Posterior vena cava (tissue), 2 donors: ENCODE measurements at places on chromosomes 11 and 22. TPM values are rescaled to one million over a fixed set of nuclear protein-coding genes. Genes with fewer than 3 reads are reported as not detected.

DNA sequence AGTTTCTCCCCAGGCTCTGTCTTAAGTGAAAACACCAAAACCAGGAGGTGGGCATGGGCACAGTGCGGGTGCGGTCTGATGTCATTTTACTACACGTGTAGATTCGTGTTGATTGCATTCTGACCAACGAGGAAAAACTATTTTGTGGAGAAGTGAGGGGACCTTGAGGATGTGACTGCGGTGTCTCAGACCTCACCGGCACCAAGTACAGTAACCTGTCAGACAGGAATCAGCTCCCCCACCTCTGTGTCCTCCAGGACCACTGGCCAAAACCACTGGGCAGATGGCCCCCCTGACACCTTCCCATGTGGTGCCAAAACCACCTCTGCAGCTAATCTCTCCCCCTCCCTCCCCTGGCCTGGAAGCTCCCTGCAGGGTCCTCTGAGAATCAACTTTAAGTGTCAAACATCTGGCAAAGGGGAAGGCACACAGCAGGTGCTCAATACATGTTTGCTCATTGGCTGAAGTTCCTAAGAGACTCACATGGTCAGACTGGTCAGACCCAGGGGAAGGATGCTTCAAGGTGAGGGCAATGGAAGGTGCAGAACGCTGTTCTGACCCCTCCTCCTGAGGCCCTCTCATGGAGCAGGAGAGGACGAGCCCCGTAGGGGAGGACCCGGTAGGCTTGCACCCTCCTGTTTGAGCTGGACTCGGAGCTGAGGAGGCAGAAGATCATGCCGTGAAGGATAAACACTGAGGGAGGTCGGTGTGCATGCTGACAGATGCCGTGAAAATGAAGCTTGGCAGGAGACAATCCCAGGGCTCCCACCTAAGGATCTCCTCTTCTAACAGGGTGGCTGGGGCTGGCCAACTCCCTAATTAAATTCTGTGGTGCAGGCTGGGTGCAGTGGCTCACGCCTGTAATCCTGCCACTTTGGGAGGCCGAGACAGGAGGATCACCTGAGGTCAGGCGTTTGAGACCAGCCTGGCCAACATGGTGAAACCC lies 129.9 kb downstream of the MPPED1 start:
- DNase-seq: no peak

GRCh38 chr11:613369-613968 lies 2.3 kb downstream of the IRF7 start:
- DNase-seq: no peak

DNA sequence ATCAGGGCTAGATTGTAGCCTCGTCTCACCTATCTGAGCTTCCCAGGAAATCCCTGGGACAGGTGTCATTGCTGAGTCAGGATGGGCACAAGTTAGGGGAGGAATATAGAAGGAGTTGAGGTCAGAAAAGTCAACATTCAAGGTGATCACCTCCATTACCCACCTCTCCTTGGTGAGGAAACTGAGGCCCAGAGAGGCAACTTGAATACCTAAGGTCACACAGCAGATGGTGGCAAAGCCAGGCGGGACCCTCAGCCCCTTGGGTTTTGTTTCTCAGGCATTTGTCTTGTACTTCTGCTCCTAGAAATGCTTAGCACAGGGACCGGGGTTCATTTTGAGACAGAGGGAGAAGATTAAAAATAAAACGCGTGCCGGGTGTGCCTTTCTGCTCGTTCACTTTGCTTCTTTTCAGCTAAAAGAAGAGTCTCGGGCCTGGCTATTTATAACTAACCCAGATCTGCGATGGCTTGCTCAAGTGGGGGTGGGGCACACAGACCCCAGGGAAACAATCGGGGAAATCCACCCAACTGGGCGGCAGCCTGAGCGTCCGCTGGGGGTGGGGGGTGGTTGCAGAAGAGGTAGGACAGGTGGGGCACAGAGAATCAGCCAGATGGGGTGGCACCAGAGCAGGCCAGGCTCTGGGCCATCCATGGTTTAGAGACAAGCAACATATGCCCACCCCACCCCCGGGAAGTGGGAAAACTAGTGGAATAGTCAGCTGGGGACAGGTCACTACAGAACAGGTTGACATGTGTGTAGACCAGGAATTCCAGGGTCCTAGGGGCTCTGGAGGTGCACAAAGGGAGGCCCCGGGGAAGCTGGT lies 3.9 kb upstream of the GNAZ start:
- DNase-seq: peak; percentile 65

DNA sequence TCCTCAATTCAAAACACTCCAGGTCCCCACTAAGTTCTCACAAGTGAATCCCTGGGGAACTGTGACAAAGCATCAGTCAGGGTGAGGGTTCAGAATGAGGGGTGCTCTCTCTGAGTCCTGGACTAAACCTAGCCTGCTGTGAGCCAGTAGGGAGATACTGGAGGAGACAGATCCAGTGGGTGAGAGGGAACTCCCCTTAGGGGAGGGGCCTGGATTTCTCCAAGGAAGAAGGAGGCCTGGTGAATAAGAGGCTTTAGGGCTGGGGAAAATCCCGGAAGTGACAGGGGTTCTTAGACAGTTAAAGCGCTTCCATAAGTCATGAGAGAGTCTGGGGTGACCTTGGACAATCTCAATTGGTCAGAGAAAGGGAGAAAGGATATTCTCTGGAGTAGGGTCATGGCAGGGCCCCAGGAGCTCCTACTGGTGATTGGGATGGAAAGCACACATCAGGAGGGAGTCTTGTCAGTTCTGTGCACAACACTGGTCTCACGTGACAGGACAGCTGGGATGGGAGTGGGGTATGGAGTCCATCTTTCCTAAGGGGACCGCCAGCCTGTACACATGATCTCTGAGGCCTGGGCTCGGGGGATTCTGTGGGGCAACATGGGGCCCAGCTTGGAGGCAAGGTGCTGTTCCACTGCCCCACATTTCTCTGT lies 1.5 kb downstream of the TBC1D10A start:
- no peak for DNase-seq

GRCh38 chr22:36769541-36770512 lies 6.1 kb downstream of the IFT27 start:
- no peak for DNase-seq

- no peak for DNase-seq
These were observed 9.6 kb downstream of the OR5A2 start for GRCh38 chr11:59416613-59417012.

- DNase-seq: peak; percentile 92
These were observed 2.2 kb upstream of the TUT1 start for GRCh38 chr11:62593434-62594044.

DNA sequence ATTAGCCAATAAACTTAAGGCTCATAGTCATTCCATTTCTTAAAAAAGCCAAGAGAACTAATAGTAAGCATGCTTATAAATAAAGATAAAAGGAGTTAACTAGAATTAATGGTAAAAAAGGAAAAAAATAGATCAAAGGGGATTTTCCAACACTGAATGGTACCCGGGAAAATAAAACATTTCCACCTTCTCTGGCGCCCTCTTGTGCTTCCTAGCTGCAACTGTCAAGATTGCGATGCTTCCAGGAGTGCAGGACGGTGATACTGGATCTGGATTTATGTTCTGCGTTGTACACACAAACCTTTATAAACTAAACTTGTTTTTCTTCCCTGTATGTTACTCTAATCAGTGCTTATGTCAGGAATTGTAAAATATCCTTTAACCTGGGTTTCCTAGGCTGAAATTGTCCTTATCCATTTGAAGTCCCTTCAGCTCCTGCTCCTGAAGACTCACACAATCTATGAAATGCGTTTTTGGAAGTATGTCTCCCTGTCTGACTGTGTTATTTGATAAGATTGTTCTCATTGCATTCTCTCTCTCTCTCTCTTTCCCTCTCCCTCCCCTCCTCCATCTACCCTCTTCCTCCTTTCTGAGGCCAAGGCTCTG lies 9.6 kb upstream of the HTATIP2 start:
- no peak for DNase-seq

DNA sequence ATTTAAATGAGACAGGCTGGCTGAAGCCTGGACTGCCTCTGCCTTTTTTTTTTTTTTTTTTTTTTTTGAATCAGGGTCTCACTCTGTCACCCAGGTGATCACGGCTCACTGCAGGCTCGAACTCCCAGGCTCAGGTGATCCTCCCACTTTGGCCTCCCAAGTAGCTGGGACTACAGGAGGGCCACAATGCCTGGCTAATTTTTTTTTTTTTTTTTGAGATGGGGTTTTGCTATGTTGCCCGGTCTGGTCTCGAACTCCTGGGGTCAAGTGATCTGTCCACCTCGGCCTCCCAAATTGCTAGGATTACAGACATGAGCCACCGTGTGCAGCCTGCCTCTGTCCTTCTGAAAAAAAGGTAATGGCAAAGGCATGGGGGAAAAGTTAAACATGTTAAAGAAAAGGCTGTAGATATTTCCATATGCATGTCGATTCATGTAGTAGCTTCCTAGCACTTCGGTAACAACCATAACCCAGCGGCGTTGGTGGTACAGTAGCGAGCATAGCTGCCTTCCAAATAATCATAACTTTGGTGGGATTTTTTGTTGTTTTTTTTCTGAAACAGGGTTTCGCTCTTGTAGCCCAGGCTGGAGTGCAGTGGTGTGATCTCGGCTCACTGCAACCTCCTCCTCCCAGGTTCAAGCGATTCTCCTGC lies 48.8 kb downstream of the MCHR1 start:
- DNase-seq: no peak

GRCh38 chr11:77196961-77197360 lies 68.9 kb downstream of the MYO7A start:
- peak; percentile 56 for DNase-seq

- DNase-seq: no peak
These were observed 73.1 kb downstream of the ARHGAP32 start for GRCh38 chr11:129119036-129119435.

GRCh38 chr11:92875473-92875872 lies 94.0 kb upstream of the MTNR1B start:
- no peak for DNase-seq

- DNase-seq: peak; percentile 84
These were observed 25.0 kb upstream of the MGAT3 start for GRCh38 chr22:39431821-39432251.

DNA sequence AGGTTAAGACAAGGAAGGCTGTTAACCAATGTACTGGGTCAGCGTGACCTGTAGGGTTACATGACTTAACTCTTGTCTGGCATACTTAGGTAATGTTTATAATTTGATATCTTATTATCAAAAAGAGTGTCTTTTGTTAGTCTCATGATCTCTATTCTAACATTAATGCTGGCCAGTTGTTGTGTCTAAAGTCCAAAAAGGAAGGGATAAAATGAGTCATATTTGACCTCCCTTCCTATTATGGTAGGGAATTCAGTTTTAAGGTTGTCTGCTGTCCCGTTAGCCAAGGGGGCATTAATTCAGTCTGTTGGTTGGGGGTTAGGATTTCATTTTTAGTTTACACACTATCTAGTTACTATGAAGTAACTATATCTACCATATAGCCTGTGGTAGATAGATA lies 364.0 kb downstream of the GRM5 start:
- DNase-seq: no peak

DNA sequence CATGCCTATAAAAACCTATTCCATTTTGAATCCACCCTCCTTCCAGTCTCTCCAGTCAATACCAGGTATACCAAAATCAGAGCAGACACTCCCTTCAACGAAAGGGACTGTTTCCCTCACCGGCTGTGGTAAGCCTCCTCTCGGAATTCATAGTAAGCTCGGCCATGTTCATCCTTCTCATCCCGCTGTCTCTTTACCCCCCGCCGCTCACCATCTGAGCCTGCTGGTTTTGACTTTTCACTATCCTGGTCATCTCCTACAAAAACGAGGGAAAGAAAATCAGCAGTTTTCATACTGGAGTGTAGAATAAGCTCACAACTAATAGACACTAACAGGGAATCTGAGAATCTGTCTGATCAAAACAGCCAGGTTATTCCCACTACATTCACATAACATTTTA lies 3.1 kb downstream of the HNRNPUL2 start:
- DNase-seq: no peak

GRCh38 chr11:61482513-61482912 lies 26.0 kb upstream of the LRRC10B start:
- DNase-seq: no peak

Gene CECR2
- total RNA-seq: 0.24 TPM

Gene SCGB2A2
- total RNA-seq: not detected

Gene ADAMTS15
- 20.7 TPM for total RNA-seq

Gene CFAP300
- 5.6 TPM for total RNA-seq

Gene RAB36
- total RNA-seq: 5.1 TPM

Gene IL17REL
- total RNA-seq: not detected
